ENCODE measurements at places on chromosomes 16 and 17. TPM values are rescaled to one million over a fixed set of nuclear protein-coding genes. Genes with fewer than 3 reads are reported as not detected.

Gene DYNLRB2
- not detected for total RNA-seq

- DNase-seq, result no peak
Observed at GRCh38 chr17:16923904-16924695, 47.8 kb downstream of the TNFRSF13B start.

DNA sequence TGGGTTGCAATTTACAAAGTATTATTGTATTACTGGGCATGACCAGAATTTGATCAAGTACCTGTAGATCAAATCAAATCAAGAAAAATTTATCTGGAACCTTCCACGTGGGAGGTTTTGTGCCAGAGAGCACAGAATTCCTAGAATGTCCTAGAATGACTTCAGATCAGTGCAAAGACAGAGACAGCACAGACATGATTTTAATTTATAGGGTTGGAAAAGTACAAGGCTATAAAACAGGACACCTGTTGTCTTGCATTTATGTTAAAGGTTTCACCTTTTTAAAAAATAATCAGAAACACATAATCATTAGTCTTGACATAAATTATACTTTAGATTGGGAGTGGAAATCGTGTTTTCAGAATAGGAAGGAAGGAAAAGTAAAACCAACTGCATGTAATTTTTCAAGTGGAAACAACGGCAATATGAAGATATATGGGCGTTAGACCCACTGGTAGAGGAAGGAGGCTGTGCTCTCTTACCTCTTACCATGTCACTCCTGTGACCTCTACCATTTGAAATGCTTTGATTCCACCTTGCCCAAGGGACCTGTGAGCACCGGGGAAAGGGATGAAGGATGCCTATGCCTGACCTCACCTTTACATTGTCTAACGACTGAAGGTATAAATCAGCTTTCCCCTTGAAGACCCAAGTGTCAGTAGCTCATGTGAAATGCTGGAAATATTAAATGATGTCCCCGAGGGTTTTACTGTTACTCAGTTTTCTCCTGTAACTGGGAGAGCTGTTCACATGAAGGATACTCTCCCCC is 100.4 kb downstream of the SNX11 start:
- no peak for DNase-seq

DNA sequence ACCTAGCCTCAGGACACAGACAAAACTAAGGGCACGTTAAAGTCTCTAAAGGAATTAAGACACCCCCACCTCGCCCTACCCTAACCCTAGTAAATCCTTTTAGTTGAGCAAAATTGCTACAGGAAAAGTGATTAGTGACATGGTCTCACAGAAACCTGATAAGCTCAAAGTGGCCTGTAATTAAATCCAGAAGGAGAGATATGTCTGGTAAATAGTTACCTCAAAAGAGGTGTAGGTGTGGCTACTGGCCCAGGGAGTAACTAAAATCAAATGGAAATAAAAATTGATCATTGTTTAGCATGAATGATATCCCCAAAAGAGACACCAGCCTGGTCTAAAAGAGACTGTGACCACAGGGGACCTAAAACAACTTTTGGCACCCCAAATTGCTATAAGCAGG is 168.3 kb downstream of the SLC39A11 start:
- DNase-seq, result no peak

Data from HT-29 (cell line).